Stimulated activated CD8-positive, alpha-beta memory T cell treated with anti-CD3 and anti-CD28 coated beads, Interleukin-7, amount 100 ng/mL, for 48 hours (primary cell): ENCODE measurements at places on chromosomes 4 and X.

- peak; percentile 4 for DNase-seq
These were observed 11.8 kb upstream of the PGK1 start for GRCh38 chrX:78092296-78092695.

DNA sequence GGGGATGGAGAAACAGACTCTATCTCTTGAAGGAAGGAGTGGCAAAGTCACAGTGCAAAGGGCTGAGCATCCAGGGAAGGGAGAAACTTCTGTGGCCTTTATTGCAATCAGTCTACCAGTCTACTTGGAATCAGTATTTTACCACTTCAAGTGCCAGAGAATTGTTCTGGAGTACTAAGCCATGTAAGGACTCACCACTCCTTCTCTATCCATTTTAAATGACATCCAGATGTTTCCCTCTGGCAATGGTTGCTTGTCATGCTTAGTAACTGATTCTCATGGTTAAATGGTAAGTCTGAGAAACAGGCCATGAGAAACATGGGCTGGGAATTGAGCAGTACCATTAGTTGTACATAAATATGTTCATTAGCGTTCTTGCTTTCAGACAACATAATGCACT, 21.1 kb upstream of the SMIM10 start:
- no peak for DNase-seq

DNA sequence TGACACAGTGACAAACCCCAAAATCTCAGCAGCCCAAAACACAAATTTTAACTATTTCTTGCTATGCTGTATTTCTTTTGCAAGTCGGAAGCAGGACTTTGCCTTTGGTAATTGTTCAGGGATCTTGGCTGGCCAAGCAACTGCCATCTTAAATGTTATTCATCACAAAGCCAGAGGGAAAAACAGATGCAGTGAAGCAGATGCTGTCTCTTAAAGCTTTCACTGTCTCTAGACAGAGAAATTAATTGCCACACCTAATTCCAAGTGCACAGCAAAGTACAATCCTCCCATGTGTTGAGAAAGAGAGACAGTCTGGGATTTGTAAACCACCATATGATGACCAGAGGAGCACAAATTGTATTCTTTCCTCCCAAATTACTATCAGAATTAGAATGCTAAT, 30.0 kb upstream of the GALNT7 start:
- no peak for DNase-seq

- no peak for DNase-seq
These were observed 214.0 kb upstream of the NHS start for GRCh38 chrX:17160975-17161374.

DNA sequence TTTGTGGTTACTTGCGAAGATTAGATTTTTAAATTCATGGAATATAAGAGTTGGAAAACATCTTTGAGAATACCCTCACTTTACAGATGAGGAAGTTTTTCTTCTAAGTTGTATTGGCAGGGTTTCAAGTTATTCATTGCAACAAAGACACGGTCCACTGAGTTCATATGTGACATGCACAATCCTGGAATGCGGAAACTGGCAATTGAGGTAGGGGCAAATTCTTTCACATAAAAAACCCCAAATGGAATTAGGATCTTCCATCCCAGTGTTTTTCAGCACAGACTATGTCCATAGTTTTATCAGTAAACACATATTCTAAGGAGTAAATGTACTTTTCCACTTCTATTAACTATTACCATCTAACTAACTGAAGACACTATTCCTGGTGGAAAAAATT, 81.8 kb upstream of the NAP1L5 start:
- DNase-seq: no peak

DNA sequence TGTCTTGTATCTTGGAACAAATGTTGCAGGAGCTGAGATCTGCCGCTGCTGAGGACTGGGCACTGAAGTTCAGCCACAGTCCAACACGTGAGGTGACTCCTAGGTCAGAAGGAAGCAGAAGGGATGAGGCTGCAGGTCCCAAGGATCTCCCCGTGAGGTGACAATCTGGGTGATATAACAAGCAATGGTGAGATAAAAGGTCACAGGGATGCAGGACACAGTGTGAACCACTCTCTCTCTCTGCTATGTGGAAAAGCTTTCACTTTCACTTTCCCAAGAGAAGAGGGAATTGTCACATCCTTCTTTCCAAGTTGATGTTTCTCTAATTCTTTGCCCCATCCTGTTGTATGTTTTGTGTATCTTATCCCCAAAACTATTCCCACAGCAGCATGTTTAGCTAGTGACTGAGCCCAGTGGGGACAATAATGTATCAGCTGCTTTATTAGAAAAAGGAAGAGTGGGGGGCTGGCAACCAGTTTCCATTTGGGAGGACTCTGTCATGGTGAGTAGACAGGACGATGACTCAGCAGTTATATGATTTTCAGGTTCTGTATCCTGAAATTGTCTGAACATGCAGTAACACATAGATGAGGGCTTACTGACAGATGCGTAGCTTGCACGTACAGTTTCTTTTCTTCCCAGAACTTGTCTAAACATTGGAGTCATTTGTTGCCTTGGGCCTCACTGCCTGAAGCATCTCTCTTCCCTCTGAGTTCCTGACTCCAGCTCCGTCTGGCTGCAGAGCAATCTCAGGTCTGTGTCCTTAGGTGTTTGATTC, 1415.8 kb upstream of the TENM3 start:
- no peak for DNase-seq

GRCh38 chr4:123350191-123350544, 46.4 kb upstream of the SPRY1 start:
- no peak for DNase-seq
